Inflammatory macrophage treated with lipopolysaccharide for 4 hours (primary cell): ENCODE measurements at places on chromosomes 13 and 19.

DNA sequence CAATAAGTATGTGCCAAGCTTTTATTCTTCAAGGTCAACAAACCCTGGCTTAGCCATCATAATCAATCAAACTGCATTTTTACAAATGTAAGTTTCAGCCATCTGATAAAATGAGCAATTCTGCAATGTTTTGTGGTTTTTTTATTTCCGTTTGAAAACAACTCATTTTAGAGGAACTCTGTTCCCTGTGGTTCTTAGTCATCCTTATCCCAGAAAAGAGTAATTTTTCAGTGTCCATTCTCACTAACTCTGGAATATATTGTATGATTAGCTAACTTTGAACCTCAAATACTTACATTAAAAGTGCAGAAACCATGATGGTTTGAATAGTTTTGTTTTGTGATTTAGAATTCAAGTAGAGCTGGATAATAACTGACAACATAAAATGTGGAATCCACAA lies 87.6 kb downstream of the IRS2 start:
- DNase-seq = peak; percentile 70

DNA sequence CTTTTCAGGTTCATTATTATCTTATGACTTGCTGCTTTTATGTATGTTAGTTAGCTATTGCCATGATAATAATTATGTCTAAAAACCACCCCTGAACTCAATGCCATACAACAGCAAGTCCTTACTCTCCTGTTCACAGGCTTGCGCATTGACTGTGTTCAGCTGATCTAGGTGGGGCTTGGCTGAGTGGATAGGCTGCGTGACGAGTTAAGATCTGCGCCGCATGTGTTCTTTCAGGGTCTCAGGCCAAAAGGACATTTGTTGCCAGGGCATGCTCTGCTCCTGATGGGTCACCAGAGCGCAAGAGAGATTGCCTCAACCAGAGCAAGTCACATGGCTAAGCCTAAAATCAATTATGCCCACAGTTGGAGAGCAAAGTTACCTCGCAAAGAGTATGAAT lies 859 bp downstream of the ZNF568 start:
- no peak for DNase-seq

- DNase-seq = peak; percentile 87
Measured at GRCh38 chr13:25847145-25847544, 204.7 kb downstream of the SHISA2 start.

DNA sequence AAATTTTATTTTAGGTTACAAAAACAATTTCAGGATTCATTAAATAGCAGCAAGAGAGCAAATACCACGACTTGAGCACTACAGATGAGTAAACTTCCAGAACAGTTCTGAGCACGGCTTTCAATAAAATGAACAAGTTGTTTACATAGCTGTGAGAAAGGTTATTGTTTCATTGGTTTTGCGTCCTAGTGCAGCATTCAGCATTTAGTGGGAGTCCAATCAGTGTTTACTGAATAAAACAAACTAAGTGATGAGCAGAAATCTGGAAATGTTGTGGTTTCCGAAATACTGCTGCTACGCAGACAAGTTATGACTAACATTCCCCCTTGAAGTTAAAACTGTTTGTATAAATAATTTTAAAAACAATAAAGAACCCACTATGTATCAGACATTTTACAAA lies 251.5 kb upstream of the STARD13 start:
- no peak for DNase-seq

- peak; percentile 6 for DNase-seq
Measured at GRCh38 chr19:58227964-58228584, 640 bp upstream of the ZNF544 start.

- DNase-seq = no peak
Measured at GRCh38 chr19:56141417-56141993, 418 bp downstream of the ZNF444 start.

GRCh38 chr13:92670096-92670495 lies 556.5 kb upstream of the GPC6 start:
- no peak for DNase-seq

GRCh38 chr13:24386816-24387708 lies 77.7 kb downstream of the C1QTNF9 start:
- no peak for DNase-seq

DNA sequence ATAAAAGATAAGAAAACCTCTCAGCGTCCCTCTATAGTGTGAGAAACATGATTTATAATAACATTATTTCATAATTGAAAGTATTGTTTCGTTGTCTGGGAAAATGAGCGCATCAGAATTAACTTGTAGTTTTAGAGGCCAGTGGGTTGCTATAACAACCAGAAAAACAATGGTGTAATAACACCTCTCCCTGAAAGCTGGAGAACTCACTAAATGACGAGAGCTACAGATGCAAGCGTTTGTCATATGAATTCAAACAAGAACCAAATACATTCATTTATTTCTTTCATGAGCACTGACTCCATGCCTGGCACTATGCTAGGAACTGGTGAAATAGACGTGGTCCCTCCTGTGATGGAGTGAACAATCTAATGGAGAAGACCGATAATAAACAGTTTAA lies 16.3 kb downstream of the KBTBD7 start:
- peak; percentile 60 for DNase-seq

- DNase-seq = peak; percentile 70
Measured at GRCh38 chr19:49937750-49938381, 8.6 kb upstream of the NUP62 start.

GRCh38 chr19:46746281-46747057 lies at the start of gene STRN4:
Gene STRN4 (minus strand): TSS chr19:46746450. CDS start chr19:46746430, 20 bp downstream.
- DNase-seq = peak; percentile 56

- no peak for DNase-seq
Measured at GRCh38 chr13:95212983-95213850, 88.0 kb downstream of the ABCC4 start.

GRCh38 chr19:17762505-17763229 lies 11.4 kb downstream of the FCHO1 start:
- DNase-seq = peak; percentile 83

DNA sequence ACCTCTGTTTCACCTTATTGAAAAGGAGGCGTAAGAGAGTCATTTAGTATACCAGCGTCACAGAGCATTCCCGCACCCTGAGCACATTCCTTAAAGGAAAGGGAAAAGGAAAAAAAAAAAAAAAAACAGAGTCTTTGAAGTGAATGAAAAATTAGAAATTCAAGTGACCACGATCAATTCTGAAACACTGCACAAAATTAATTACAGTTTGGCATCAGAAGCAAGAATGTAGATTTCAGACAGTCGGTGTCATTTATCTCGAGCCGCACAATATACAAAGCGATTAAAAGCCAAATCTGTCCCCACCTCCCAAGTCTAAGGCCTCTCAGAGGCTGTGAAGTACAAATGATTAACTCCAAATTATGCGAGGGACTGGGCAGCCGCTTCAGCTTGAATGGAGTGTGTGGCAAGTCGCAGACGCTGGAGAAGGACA lies 173.7 kb upstream of the ZNF507 start:
- DNase-seq = no peak

DNA sequence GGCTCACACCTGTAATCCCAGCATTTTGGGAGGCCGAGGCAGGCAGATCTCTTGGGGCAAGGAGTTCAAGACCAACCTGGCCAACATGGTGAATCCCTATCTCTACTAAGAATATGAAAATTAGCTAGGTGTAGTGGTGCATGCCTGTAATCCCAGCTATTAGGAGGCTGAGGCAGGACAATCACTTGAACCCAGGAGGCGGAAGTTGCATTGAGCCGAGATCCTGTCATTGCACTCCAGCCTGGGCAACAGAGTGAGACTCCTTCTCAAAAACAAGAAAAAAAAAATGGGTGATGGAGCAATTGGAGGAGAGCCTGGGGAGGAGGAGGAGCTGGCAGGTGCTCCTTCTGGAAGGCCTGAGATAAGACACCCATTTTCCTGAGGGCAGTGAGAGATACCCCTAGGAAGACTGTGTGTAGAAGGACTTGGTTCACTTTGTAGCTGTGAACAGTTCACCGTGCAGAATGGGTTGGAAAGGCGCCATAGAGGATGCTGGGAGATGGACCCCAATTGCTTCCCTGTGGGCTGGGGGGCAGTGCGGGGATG lies 8.7 kb upstream of the CARM1 start:
- DNase-seq = no peak
